CD4-positive, alpha-beta T cell treated with Interferon gamma for 1 hour (primary cell): ENCODE measurements at places on chromosomes 7 and 10.

DNA sequence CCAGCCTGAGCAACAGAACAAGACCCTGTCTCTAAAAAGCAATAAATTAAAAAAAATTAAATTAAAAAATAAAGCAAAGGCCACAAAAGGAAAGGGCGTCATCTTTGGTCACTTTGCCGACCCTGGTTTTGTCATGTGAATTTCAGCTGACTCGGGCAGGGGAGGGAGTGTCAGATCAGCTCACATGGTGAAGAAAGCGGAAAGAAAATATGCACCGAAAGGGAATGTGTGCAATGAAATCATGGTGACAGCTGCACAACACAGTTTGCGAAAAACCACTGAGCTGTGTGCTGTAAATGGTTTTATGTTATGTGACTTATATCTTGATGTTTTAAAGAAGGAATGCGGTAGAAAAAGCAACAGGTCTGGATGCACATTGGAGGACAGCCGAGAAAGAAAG, 39.8 kb downstream of the RCC1L start:
- DNase-seq: no peak

DNA sequence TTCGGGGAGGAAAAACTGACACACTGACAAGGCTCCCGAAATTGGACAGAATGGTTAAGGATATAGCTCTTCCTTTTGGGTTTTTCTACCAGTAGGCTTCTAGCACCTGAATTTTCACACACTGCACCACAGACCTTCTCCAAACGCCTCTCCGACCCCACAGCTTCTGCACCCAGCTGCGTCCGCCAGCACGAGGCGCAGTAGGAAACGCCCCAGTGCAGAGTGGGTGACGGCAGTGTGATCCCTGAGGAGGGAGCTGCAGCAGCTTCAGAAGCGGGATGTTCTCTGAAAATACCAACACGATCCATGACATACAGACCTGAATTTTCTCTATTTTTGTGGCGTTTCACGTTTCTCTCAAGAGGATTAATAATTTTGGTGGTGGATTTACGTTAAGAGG, 25.9 kb downstream of the HSPB1 start:
- no peak for DNase-seq

- no peak for DNase-seq
Measured at GRCh38 chr10:93065675-93066543, 5.3 kb downstream of the CYP26C1 start.

DNA sequence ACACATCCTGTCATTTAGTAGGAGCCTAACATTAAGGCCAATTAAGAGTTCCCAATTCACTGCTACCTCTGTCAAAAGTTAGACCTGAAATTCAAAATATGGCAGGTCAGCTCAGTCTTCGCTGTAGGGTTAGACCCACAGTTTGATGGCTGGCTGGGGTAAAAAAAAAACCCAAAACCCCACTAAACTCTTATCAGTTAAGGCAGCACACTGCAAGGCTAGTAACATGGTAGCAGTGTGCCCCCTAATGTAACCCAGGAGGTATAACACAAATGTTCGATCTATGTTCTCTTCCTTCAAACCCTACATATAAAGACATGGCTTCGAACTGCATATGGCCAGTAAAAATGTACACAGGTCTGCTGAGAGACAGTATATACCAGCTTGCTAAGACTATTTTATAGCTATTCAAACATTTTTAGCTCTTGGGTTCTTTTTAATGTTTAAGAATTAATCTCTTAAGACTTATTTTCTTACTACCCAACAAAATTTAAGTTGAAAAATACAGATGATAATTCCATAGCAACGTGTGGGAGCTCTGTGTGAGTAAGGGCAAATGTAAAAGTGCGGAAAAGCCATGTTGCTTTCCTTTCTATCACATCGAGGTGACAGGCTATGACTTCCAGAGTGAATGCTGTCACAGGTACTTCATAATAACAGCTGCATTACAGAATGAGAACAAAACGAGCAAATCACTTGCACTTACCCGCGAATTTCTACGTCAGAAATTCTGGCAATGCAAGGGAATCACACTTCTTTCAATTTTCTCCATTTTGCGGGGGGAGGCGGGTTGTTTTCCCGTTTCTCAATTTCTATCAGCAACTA, 168.4 kb upstream of the IMMP2L start:
- no peak for DNase-seq

- no peak for DNase-seq
Measured at GRCh38 chr7:711922-712380, 14.5 kb upstream of the DNAAF5 start.

GRCh38 chr7:125871431-125871830, 941.8 kb upstream of the POT1 start:
- no peak for DNase-seq

DNA sequence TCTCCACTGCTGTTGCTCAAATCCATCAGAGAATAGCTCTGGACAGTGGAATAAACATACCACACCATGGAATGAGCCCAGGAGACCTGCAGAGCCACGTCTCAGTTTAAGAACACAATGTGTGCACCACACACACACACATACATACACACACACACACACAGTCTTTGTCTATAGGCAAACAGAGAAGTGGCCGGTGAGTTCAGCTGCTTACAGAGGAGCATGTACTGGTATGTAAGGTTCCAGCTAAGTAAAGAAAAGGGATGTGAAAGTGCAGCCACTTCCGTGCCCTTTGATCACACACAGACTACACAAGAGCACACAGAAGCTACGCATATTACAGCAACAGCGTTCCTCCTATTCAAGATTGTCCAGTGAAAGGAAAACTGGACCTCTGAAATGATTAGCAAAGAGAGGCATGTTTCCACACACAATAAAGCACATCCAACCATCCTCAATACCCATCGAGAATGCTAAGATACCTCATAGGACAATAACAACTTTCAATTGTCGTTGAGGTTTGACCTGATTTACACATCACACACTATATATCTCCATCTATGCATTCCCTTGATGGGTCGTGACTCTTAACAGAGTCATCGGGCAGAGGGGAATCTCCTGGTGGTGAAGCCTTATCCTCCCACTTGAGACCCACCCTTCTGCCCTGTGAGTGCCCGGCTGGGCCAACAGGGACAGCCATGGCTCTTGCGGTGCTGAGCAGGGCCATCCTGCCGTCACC, 23.6 kb downstream of the SLC35B4 start:
- peak; percentile 52 for DNase-seq

DNA sequence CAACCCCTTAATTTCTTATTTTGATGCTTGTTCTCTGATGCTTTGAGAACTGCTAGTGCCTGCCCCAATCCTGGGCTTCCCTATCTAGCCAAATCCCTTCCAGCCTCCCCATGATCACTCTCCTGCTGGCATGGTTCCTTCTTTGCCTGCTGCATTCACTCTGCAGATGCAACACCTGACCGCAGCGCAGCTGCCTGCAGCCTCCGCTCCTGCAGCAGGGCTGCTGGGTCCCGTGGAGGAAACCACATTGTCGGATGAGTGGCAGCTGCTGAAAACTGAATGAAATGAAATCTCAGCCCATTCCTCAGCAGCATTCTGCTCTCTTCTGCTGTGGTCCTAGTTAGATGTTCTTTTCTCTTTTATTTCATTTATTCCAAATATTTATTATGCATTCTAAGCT, 320.3 kb downstream of the CCDC3 start:
- no peak for DNase-seq

- DNase-seq: no peak
Measured at GRCh38 chr7:119963654-119964053, 309.3 kb upstream of the KCND2 start.
